ENCODE measurements at places on chromosomes 16 and 17.
A peak's percentile ranks its signal among the peaks of the same experiment; 100 is the strongest.

GRCh38 chr17:83032781-83033180 is 46.6 kb upstream of the METRNL start:
- ATAC-seq = no peak

DNA sequence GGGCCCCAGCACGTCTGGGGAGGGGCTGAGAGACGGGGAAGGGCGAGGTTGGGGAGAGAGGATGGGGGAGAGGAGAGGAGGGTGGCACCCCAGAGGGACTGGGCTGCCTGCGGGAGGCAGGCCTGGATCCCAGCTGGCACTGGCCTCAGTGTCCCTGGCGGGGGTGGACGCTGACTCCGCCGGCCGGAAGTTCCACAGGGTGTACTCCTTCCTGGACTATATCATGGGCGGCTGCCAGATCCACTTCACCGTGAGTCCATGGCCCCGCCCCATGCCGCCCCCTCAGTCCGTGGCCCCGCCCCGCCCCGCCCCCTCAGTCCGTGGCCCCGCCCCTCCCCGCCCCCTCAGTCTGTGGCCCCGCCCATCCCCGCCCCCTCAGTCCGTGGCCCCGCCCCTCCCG is 11.3 kb downstream of the CPNE7 start:
- ATAC-seq = peak; percentile 27

- no peak for ATAC-seq
Observed at GRCh38 chr16:67926181-67926750, 5.4 kb downstream of the CTRL start.

- no peak for ATAC-seq
Observed at GRCh38 chr16:71927787-71928186, 32.5 kb downstream of the IST1 start.

DNA sequence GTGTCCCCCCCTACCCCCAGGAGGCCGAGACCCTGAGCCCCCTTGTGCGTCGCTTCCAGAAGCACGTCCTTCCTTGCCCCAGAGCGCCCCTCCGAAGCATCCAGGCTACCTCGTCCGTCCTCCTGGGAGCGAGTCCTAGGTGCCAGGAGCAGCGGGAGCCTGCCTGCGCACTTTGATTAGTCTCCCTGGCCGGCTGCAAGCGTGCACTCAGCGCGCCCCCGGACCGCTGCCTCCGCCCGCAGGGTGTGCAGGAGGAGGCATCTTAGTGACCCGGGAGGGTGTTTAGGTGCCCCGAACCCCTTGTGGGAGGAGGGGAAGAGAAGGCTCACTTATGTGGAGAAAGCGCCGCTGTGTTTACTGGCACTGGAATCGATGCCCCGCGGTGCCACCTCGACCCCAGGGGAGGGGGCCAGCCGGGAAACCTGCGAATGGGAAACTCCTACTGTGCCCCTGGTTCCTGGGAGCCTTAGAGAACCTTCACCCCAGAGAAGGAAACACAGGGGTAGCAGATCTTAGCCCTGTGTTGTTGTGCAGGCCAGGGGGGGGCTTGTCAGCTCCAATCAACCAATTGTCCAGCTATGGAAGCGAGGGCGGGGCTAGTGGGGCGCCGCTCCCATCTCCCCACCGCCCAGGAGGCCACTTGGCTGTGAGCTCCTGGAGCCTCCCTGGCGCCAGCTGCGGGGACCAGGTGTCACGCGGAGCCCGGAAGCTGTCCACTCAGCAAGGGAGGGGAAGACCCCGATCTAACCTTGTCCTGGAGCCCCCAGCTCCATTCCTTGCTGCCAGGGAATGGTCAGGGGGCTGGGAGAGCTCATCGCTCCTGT is 922.8 kb upstream of the EEF2KMT start:
- ATAC-seq = no peak

DNA sequence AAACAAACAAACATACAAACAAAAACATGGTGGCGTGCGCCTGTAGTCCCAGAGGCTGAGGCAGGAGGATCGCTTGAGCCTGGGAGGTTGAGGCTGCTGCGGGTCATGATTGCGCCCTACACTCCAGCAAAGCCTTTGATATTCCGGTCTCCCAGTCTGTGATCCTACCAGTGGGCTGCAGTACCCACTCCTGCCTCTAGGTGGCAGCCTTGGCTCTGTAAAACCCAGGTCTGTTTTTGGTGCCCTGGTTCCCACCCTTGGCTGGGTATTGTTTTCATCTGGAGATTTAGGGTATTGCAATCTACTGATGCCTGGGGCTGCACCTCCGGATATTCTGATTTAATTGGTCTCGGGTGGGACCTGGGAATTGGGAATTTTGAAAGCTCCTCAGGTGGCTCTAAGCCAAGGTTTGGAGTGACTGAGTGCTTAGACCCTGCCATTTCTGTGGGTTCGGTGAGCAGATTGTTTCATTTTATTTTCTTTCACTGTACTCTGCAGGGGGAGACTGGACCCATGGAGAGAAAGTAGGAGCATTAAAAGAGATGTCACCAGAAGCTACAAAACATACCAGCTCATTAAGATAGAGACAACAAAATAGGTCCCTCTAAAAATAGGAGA is 40.5 kb downstream of the MYH3 start:
- ATAC-seq = peak; percentile 59

DNA sequence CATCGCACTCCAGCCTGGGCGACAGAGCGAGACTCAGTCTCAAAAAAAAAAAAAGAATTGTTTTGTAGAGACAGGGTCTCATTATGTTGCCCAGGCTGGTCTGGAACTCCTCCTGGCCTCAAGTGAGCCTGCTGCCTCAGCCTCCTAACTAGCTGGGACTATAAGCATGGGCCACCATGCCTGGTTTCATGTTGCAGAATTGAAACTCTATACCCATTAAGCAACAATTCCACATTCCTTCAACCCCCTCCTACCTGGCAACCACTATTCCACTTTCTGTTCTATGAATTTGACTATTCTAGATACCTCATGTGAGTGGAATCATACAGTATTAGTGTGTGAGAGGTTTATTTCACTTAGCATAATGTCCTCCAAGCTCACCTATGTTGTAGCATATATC is 24.5 kb downstream of the RNF135 start:
- ATAC-seq = no peak

DNA sequence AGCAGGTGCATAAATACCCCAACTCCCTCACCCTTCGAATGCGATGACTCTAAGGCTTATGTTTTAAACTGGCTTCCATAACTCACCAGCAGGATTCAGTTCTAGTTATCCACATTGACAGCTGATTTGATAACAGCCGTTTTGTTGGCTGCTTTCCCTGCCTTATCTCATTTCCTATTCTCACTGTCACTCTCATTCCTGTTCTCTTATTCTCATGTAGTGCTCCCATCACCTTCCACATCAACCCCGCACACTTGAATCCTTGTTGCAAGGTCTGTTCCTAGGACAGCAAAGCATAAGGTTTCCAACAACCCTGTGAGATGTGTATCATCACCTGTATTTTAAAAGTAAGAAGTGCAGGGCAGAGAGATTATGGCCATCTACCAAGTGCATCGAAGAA is 344.4 kb downstream of the CDH13 start:
- no peak for ATAC-seq

GRCh38 chr17:43631429-43631828 is 30.3 kb downstream of the MEOX1 start:
- ATAC-seq = no peak

Data from activated T-helper 17 cell treated with anti-CD3 and anti-CD28 coated beads, Interleukin-2, amount 50 U/mL, for 72 hours (primary cell).